Pancreas (tissue), 10 donors: ENCODE measurements at places on chromosomes 11 and 22. TPM values are rescaled to one million over a fixed set of nuclear protein-coding genes. Genes with fewer than 3 reads are reported as not detected.

The PANX2 gene
- 0.49 TPM for total RNA-seq

The LMO2 gene
- total RNA-seq = 2.4 TPM

DNA sequence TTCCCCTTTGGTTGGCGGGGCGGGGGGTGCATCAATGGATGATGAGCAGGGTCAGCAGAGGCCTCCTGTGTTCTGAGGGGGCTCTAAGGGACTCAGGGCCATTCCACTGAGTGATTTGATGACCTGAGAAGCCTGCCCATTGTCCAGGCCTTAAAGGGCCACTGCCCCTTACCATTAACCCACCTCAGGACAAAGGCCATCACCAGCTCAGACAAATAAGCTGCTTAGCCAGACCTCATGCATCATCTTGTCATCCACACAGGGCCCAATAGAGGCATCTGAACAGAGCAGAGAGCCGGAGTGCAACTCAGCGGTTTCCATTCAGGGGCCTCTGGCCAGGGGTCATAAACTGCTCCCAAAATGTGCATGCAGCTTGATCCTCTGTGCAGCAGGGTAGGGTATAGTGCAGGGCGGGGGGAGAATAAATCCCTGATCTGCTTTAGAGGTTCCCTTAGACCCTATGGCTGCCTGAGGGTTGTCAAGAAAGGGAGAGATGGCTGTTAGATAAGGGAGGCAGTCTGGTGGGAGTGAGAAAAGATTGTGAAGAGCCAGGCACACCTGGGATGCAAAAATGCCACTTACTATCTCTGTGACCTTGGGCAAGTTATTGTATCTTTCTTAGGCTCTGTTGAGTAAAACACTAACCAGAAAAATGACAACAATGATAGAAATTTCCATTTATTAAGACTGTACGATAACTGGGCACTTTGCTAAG is 375.5 kb upstream of the NARS2 start:
- no peaks in the 10 kb centered on the region for H3K27me3 ChIP-seq
- no peaks in the 10 kb centered on the region for H3K4me1 ChIP-seq
- H3K27ac ChIP-seq = no peak overlapping the region
- no peak for DNase-seq
- H3K36me3 ChIP-seq = no peaks in the 10 kb centered on the region
- H3K4me3 ChIP-seq = no peak overlapping the region

GRCh38 chr11:115676206-115676605 is 172.0 kb upstream of the CADM1 start:
- no peaks in the 10 kb centered on the region for H3K27me3 ChIP-seq
- no peak overlapping the region for H3K27ac ChIP-seq
- no peaks in the 10 kb centered on the region for H3K36me3 ChIP-seq
- no peaks in the 10 kb centered on the region for H3K4me1 ChIP-seq

GRCh38 chr11:62712861-62713260 is 5.4 kb downstream of the GNG3 start:
- H3K4me3 ChIP-seq = no peak overlapping the region
- peak overlapping the region; percentile 93 for H3K27ac ChIP-seq
- DNase-seq = no peak
- H3K27me3 ChIP-seq = no peaks in the 10 kb centered on the region

The RCOR2 gene
- total RNA-seq = 0.40 TPM

DNA sequence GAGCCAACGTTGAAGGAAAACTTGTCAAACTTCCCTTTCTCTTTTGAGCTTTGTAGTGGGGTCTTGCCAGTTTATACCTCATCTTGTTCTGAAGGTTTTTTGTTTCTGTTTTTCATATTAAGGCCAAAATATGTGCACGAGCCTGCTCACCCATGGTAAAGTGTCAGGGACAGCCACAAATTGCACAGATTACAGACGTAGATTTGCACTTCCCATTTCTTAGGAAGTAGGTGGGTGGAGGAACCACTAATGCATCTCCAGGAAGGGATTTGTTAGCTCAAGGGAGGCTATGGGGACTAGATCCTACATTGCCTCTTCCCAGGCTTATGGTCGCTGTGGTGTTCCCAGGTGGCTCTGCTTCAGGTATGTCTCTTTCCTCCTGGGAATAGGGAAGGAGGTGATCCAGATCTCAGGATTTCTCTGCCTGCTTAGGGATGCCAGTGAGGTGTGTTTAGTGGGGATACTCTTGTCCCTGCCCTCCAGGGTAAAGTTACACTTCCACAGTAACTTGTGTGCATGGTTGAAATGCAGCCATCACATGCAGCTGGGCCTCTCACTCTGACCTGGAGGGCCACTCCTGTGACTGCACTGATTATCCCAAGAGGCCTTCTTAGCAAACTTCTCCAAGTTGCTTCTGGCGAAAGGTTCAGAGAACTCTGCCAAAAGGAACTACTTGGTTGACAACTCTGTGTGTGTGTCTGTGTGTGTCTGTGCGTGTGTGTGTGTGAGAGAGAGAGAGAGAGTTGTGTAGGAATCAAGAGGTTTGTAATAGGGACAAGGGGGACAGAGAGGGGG is 9.8 kb downstream of the PPFIBP2 start:
- no peaks in the 10 kb centered on the region for H3K36me3 ChIP-seq
- H3K27me3 ChIP-seq = no peaks in the 10 kb centered on the region
- no peak overlapping the region for H3K27ac ChIP-seq
- H3K4me3 ChIP-seq = no peak overlapping the region
- DNase-seq = no peak

GRCh38 chr11:46899501-46900025 is 18.8 kb downstream of the LRP4 start:
- no peak overlapping the region for H3K27ac ChIP-seq
- no peaks in the 10 kb centered on the region for H3K4me1 ChIP-seq
- no peaks in the 10 kb centered on the region for H3K27me3 ChIP-seq
- H3K36me3 ChIP-seq = no peaks in the 10 kb centered on the region

DNA sequence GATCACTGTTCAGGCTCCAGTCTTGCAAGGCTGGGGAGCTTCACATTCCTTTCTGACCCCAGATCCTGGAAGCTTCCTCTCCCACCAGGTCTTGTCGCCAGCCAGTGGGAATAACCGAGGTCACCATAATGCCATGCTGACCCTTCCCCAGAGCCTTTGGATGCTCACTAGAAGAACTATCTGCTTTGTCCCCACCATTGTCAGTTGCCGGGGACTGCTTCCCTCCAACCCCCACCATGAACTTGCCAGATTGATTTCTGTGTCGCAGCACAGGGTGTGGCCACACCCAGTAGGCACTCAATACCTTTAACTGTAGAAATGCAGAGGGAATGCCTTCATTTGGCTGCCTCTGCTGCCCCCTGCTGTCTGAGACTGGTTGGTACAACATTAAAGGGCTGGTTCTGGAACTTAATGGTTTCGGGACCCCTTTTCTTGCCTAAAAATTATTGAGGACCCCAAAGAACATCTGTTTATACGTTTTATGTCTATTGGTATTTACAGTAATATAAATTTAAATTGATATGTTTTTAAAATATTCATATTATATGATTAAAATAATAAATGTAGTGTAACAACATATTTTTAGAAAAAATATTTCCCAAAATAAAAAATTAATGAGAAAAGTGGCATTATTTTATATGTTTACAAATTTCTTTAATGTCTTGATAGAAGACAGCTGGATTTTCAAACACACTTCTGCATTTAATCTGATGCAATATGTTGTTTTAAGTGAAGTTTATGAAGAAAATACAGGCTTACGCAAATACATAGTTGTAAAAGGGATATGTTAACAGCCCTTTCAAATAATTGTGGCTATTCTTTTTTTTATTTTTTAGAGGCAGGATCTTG is 6.7 kb upstream of the GDPD5 start:
- peak; percentile 70 for DNase-seq
- no peaks in the 10 kb centered on the region for H3K4me1 ChIP-seq
- H3K27me3 ChIP-seq = no peaks in the 10 kb centered on the region
- no peak overlapping the region for H3K4me3 ChIP-seq
- H3K27ac ChIP-seq = no peak overlapping the region

The TTC38 gene
- 20.1 TPM for total RNA-seq

DNA sequence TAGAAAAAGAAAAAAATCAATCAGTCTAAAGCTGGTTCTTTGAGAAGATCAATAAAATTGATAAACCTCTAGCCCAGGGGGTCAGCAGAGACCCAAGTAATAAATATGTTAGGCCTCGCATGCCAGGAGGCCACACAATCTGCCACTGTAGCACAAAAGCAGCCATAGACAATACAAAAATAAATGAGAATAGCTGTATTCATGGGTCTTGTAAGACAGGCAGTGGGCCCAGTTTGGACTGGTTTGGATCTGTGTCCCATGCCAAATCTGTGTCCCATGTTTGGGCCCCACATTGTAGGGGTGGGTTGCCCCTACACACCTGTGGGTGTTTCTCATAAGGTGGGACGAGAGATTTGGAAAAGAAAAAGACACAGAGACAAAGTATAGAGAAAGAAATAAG is 6.6 kb upstream of the PLAAT4 start:
- H3K36me3 ChIP-seq = no peaks in the 10 kb centered on the region
- no peak for DNase-seq
- H3K27ac ChIP-seq = no peak overlapping the region
- no peaks in the 10 kb centered on the region for H3K4me1 ChIP-seq
- H3K4me3 ChIP-seq = no peak overlapping the region

The PRG2 gene
- total RNA-seq = not detected

GRCh38 chr11:108635106-108635505 is 29.8 kb upstream of the DDX10 start:
- no peak overlapping the region for H3K27ac ChIP-seq
- H3K36me3 ChIP-seq = no peaks in the 10 kb centered on the region

- H3K4me1 ChIP-seq = no peaks in the 10 kb centered on the region
- H3K4me3 ChIP-seq = no peak overlapping the region
- DNase-seq = no peak
Observed at GRCh38 chr11:2319791-2320472, 18.1 kb downstream of the TSPAN32 start.

- no peak for DNase-seq
- no peaks in the 10 kb centered on the region for H3K36me3 ChIP-seq
- H3K27ac ChIP-seq = no peak overlapping the region
- no peaks in the 10 kb centered on the region for H3K4me1 ChIP-seq
Observed at GRCh38 chr11:122900587-122901202, 18.1 kb downstream of the JHY start.

- no peak overlapping the region for H3K4me3 ChIP-seq
- no peaks in the 10 kb centered on the region for H3K27me3 ChIP-seq
- DNase-seq = peak; percentile 54
- no peak overlapping the region for H3K27ac ChIP-seq
- H3K4me1 ChIP-seq = no peaks in the 10 kb centered on the region
Observed at GRCh38 chr11:19679952-19680828, 32.4 kb upstream of the NAV2 start.

The DUSP8 gene
- 18.4 TPM for total RNA-seq

DNA sequence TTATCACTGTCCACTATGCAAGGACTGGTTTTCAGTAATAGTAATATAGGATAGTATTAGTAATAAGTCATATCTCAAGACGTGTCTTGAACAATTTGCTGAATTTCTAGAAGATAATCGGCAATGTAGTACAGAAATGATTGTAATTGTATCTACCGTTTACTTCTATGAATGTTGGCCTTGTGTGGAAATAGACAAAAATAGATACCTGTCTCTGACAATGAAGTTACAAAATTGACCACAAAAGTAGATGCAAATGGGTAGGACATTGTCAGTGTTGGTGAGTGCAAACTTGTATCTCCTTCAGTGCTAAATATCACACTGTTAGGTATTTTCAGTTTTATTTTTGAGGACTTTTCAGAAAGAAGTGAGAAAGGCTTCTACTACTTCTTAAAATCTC is 43.1 kb downstream of the SVIP start:
- no peaks in the 10 kb centered on the region for H3K36me3 ChIP-seq
- H3K4me3 ChIP-seq = no peak overlapping the region
- no peaks in the 10 kb centered on the region for H3K27me3 ChIP-seq
